ENCODE measurements at places on chromosomes 2 and 18.
A peak's percentile ranks its signal among the peaks of the same experiment; 100 is the strongest.

DNA sequence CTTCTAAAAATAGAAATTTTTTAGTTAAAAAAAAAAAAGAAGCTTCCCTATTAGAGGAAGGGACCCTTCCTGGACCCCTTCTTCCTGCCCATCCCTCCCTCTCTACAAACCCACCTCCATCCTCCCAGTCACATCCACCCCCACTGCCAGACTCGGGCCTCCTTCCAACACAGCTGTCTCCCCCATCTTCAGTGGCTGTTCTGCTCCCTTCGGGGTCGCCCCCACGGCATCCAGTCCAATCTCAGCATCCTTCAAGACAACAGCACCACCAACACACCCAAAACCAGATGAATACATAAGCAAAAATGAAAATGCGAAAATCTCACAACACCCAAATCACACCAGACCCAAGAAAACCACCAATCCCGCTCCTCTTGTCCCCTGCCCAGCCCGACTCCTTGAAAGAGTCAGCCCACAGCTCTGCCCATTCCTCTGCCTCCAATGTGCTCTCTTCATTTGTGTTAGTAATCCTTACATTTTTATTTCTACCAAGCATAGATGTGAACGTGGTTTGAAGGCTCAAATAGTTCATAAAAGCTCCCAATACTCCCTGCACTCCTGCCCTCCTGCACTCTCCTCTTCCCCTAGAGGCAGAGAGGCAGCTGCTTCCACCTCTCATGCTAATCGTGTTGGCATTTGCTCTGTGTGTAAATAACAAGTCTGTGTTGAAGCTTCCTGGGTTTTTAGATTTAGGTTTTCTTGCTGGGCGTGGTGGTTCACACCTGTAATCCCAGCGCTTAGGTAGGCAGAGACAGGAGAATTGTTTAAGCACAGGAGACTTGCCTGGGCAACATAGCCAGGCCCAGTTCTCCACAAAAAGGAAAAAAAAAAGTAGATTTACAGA, 37.0 kb downstream of the MAL start:
- no peak for DNase-seq

- DNase-seq = no peak
These were observed 176.2 kb upstream of the HDAC4 start for GRCh38 chr2:239576784-239577685.

GRCh38 chr2:45257820-45258219, 248.6 kb upstream of the SIX2 start:
- DNase-seq = no peak

- no peak for DNase-seq
These were observed 104.8 kb downstream of the ARL4C start for GRCh38 chr2:234392041-234392615.

DNA sequence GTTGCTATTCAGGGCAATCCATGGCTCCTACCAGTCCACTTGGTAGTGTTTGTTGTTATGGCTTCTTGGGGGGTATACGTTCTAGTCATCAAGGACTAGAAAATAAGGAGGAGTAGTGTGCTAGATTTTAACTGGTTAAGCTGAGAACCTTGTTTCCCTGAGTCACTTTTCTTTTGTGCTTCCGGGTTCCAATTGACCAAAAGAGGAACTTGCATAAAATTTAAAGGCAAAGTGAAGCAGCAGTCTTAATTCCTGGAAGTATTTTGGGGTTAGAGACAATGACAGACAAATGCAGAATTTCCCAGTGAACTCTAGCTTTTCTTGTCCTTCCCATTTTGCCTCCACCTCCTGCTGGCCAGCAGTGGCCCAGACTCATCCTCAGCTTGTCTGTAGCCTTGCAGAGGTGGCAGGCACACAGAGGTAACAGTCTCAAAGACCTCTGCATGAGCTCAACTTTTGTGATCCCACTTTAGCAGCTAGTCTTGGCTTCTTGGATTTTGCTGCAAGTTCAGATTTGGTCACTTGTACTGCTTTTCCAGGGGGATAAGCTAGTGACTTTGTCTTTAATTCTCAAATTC, 1105.8 kb upstream of the NXPH2 start:
- DNase-seq = no peak

DNA sequence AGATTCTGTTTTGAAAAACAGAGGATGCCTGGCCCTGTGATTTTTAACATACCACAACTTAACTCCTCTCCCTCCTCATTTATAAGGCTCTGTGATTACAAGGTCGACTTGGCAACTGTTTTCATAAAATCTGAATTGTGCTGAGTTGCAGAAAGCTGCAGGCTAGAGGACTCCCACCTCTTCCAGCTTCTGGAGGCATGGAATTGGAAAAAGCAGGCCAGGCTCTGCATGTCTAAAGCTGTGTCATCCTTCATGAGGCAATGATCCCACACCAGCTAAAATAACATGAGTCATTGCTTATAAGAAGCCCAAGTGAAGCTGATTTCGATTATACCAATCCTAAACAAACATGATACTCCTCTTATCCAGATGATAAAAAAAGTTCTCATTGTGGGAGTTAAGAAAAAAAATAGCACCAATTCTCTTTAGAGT, 11.7 kb downstream of the ARHGAP28 start:
- peak; percentile 96 for DNase-seq

- peak; percentile 94 for DNase-seq
These were observed 3.1 kb downstream of the GYPC start for GRCh38 chr2:126658905-126659561.

GRCh38 chr2:17736989-17737388, 16.6 kb downstream of the SMC6 start:
- DNase-seq = peak; percentile 76

DNA sequence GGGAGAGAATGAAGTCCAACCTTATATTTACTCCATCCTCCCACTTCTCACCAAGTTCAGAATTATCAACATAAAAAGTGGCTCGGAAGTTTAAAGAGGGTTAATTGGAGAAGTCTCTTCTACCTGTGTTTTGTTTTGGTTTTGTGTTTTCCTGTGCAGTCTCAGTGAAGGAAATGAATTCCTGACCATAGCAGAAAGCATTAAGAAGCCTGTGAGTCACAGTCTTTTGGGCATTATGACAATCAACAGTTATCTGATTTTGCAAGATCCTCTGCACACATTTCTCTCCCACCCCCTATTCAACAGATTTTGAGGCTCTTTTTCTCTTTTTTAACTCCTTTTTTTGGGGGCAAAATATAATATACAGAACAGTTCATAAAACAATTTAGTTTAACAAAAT, 8.6 kb upstream of the RPL37A start:
- peak; percentile 58 for DNase-seq

GRCh38 chr18:58362027-58362575, 266.8 kb downstream of the ALPK2 start:
- peak; percentile 95 for DNase-seq

GRCh38 chr2:209351636-209352035, 72.2 kb upstream of the MAP2 start:
- DNase-seq = peak; percentile 12

GRCh38 chr2:60551240-60552077, 2.0 kb downstream of the BCL11A start:
- DNase-seq = peak; percentile 60

DNA sequence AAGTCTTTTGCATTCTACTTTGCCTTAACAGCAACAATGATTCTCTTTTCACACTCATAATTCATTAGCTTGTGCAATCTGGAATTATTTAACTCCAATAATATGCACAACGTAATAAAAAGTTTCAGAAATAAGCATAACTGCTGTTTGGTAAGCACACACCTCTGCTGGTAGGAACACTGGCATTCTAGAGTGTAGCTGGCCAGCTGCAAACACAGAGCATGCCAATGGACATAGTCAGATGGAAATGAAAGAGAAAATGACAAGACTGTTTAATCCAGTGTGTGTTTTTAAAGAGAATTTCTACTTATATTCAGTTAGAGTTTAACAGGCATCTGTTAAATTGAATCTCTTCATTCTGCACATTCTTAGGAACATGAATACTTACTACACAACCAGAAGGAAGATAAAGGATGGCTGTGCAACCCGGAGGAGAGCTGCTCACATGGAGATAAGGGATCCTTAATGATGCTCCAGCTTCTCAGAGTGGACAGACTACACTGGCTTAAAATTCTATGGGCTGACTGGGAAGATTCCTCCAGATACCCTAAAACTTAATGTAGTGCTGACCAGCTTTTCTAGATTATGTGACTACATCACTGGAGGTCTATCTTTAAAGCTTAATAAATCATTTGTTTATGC, 94.6 kb upstream of the CHAC2 start:
- peak; percentile 25 for DNase-seq

- peak; percentile 62 for DNase-seq
These were observed 460.7 kb downstream of the MTX2 start for GRCh38 chr2:176729706-176730569.

DNA sequence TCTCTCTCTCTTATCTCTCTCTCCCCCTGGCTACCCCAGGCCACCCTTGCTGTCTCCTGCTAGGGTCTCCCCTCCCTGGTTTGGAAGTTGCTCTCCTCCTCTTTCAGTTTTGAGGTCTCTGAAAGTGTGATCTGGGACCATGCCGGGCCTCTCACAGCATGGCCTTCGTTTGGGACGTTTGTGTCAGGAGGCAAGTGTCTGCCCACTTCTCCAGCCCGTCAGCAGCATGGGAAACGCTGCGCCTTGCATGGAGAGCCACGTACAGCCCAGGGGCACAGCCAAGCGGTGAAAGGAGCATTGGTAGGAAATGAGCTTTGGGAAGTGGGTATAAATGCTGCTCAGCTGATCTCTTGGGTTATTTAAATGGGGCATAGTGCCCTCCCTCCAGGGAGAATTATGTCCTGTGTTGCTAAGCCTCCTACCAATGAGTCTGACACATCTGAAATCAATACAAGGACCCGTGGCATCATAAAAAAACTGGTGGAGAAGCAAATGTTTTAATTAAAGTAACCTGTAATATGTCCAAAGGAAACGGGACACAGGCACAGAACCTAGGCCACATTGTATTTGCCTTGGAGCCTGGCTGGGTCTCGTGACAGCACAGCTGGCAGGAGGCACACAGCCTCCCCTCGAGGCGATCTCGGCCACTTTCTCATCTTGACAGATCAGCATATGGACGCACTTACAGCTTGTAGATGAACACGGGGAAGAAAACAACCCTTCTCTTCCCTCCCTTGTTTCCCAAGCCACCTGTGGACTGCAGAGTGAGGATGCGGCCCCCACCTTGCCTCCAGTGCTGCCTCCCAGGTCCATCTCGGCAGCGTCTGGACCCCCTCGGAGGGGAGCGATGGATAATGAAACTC, 72.7 kb downstream of the SH3RF3 start:
- DNase-seq = no peak

DNA sequence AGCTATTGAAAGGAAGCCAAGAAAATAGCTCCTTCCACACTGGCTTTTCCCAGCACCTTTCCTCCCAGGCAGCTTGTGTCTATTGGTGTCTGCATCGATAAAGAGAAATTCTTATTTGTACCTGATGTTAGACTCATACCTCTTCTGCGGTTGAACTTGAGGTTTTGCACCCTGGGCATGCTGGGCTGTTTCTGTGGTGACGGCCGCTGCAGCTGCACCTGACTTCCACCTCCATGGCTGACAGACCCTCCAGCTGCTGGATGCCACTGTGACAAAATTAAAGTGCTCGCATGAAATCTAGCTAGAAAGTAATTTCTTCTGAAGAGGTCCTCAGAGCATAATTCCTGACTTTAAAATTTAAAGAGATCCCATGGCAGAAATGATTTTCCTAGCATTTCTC, 6.6 kb downstream of the FECH start:
- no peak for DNase-seq

DNA sequence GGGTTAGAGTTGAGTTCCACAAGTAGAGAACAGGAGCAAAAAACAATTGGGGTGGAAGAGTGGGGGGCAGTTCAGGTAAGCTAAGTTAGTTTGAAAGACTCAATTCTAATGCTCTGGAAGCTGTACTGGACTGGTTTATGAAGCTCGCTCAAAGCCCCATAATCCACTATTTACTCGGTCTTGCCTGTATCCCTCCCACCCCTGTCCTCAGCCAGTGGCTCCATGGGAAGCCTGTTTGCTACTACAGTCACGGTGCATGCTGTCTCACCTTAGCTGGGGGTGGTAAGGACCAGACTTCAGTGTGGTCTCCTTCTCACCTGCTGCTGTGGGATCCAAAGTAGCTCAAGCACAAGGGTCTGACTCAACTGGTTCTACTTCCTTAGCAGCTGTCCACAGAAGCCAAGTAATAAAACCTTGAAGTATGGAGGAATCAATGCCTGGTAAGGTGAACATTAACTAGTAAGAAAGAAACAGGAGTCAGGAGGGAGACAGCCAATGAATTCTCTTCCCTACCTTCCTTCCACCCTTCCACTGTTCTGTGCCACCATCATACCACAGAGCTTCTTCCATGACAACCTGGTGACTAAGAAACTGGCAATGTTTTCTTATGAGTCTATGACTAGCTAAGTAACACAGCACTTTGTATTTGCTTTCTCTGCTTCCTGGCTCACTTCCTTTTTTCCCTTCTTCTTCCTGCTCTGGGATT, 230.8 kb downstream of the SRBD1 start:
- DNase-seq = peak; percentile 22

DNA sequence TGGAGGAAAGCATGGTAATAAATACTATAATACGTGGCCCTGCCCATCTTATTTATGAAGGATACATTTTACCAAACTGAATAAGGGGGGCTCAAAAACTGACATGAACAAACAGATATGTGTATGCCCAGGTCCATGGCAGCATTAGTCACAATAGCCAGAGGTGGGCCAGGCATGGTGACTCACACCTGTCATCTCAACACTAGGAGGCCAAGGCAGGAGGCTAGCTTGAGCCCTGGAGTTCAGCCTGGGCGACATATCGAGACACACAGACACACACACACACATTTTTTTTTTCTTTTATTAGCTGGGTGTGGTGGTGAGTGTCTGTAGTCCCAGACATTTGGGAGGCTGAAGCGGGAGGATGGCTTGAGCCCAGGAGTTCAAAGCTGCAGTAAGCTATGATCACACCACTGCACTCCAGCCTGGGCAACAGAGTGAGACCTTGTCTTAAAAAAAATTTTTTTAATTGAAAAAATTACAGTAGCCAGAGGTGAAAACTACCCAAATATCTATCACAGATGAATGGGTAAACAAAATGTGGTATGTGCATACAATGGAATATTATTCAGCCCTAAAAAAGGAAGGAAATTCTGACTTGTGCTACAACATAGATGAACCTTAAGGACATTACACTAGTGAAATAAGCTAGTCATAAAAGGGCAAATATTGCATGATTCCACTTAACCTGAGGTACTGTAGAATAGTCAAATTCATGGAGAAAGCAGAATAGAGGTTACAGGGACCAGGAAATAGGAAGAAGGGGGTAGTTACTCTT, 8.0 kb downstream of the ATP8B1 start:
- no peak for DNase-seq

GRCh38 chr2:47041063-47041462, 114.0 kb downstream of the STPG4 start:
- peak; percentile 54 for DNase-seq

- DNase-seq = peak; percentile 95
These were observed 77.8 kb downstream of the MBP start for GRCh38 chr18:77054606-77055428.

GRCh38 chr2:181657379-181657778, 474 bp upstream of the CERKL start:
- no peak for DNase-seq

GRCh38 chr2:169476459-169476858, 2.8 kb upstream of the BBS5 start:
- DNase-seq = no peak
